Activated CD4-positive, alpha-beta T cell treated with anti-CD3 and anti-CD28 coated beads, Interleukin-2, amount 50 U/mL, for 4 hours (primary cell): ENCODE measurements at places on chromosomes 1 and 21.
A peak's percentile ranks its signal among the peaks of the same experiment; 100 is the strongest.

DNA sequence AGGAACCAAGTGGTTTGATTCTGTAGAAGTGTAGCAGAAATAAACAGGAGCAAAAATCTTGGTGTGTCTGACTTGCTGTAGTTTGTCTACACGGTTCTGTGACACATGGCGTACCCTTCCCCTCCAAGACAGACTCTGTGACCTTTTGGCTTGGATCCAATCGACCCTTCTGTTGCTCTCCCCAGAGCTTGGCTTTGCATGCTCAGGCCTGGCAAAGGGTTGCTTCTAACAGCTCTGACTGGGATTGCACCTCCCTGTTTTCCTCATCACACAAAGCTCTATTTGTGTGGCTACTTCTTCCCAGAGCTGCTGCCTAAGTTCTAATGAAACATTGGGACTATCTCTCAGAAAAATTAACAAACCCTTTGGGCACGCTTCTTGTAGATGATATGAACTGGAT, 24.0 kb downstream of the NGF start:
- DNase-seq, result no peak

GRCh38 chr21:17454315-17455027, 58.4 kb upstream of the CXADR start:
- DNase-seq, result peak; percentile 3

DNA sequence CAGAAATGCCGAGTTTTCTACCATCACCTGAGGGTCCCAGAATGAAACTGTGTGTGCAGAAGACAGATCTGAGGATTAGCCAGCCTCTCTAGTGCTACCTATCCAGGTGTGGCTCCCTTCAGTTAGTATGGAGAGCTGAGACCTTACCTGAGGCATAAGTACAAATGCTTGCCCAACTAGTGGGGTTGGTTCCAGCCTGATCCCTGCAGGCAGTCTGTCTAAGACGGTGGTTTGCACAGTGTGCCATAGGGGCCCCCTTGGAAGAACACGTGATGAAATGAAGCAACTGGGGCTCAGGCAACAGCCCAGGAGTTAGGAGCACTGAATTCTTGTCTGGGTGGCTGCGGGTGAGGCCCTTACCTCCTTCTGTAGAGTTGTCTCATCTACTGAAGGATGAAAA, 15.6 kb downstream of the S100A7A start:
- DNase-seq, result no peak

GRCh38 chr1:160116283-160117147, 956 bp downstream of the ATP1A2 start:
- DNase-seq, result no peak

DNA sequence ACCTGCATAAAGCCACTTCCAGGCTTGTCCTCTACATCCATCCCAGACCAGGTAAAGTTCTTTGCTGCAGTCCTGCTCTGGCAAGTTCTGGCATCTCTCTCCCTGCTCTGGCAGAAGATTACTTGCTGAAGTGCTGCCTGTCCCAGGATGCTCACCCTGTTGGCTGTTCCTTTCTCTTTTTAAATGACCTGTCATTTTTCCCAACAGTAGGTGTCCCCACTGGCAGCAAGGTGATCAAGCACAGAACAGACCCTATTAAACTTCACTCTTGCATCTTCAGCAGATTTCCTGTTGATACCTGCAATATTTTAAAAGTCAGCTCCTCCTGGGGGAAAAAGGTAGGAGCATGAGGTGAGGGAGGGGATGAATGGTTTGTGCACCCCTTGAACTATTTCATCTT, 332.6 kb downstream of the PBX1 start:
- no peak for DNase-seq
